8988T (cell line): ENCODE measurements at places on chromosomes 13 and 19.

DNA sequence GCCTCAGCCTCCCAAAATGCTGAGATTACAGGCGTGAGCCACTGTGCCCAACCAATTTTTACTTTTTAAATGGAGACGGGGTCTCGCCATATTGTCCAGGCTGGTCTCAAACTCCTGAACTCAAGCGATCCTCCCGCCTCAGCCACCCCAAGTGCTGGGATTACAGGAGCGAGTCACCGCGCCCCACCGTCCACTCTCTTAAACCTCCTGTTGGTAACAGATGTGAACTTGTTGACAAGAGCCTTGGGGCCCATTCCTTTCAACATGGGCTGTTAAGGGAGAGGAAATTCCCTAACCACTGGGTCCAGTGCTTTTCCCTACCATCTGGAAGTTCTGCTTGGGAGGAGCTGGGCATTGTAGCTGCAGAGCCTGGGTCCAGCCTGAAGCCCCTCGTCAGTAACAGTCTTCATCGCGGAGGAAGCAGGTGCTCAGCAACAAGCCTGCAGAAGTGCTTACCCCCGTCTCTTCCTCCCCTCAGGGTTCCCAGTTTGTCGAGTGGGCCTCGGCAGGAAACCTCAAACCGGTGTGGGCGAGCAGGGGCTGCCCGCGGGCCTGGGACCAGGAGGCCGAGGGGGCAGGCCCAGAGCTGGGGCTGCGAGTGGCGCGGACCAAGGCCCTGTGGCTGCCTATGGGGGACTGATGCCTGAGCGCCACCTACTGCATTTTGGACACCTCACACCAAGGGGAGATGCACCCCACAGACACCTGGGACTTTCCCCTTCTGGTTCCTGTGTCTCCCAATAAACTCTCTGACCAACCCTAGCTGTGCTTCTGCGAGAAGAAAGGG lies 4.0 kb upstream of the FLT3LG start:
- DNase-seq, result no peak

- DNase-seq, result no peak
These were observed 39.6 kb downstream of the SHISA2 start for GRCh38 chr13:26011996-26012821.

DNA sequence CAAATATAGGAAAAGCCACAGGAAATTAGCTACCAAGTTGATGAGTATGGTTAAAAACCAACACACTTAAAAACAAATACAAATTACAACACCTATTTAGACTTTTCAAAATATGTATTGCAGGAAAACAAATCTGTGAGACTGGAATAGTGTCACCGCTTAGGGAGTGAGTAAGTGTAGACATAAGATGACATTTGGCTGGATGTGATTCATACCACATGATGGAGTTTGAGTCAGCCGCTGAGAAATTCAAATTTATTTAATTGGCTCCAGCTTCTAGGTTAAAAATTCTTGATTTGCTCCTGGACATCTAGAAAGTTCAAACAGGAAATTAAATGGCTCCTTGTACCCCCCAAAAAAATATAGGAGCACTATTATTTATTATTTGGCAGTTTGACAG lies 531.7 kb downstream of the SLITRK1 start:
- no peak for DNase-seq

DNA sequence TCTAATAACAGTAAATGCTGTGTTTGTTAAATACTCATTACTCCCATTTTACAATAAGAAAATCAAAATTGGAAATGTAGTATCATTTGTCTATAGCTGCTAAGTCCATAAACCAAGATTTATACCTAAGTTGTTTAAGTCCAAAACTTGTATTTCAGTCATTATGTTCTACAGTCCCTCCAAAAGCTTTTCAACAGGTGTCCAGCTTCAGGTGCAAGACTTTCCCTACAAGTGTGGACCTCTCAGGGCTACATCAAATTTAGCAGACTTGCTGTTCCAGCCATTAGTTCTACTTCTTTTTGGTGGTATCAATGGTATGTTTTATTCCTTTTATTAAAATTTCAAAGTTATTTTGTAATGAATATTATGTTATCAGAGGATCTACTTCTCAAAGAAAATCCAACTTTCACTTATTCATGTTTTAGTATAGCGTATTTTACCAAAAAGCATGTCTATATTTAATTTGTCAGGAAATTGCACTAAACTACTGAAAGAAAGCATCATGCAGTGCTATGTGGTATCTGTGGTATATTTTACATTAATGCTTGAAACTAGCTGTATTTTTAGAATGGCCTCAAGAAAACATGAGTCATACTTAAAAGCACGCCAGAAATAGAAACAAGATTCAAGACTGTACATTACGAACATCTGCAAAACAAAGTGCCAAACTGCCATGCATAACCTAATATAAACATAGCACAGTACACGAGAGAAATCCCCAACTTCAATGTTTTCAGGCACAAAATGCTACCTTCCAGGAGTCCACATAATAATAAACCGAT lies 44.5 kb downstream of the VWA8 start:
- DNase-seq, result no peak

GRCh38 chr19:6431891-6432290 lies 1.7 kb downstream of the SLC25A41 start:
- DNase-seq, result no peak
